ENCODE measurements at places on chromosomes 7 and 10.

- no peak for DNase-seq
Measured at GRCh38 chr7:114973147-114973546, 51.3 kb downstream of the MDFIC start.

DNA sequence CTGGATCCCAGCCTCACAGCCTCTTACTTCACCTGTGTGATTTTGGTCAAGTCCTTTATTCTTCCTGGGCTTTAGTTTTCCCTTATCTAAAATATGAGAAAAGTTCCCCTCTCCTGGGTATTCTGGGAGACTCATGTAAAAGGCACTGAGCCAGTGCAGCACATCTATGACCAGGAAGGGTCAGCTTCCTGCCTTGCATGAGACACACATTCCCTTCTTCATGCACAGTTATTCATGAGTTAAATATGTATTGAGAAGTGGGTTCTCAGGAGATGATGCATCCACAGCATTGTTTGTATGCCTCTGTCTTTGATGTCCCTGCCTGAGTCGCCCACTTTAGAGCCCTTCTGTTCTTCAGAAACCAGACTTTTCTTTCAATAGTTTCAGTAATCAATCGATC is 33.3 kb downstream of the EGFR start:
- DNase-seq: no peak

GRCh38 chr10:120788771-120789170 is 62.4 kb upstream of the WDR11 start:
- no peak for DNase-seq

DNA sequence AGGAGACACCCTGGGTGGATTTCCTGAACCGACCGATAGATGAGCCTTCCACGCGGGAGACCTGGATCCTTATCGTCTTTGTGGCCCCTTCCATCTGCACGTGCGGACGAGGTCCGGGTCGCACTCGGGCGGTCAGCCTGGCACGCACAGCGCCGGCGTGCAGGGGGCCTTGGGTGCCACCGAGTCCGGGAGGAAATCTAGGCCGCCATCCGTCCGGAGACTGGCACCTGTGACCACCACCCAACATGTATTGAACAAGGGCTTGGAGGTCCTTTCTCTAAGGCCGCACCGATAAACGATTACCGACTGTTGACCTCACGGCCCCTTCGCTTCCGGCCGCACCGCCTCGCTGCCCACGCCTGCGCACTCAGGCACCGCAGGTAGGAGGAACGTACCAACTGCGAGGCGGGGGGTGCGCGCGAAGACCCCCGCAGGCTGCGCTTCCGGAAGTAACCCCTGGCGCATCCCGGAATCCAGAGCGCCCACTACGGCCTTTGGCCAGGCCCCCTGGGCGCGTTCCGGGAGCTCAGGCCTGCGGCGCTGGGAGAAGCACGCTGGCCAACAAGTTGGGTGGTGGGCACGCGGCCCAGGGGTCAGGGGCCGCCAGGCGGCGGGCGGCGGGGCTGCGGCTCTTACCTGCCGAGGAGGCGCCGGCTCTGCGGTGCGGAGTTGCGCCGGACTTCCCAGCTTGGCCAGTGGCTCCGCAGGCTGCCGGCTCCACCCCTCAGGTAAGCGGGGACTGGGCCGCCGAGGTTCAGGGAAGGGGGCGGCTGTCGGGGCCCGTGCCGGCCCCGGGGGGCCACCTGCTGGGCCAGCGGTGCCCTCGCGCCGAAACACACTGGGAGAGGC is at the start of the genes ACTR3C and LRRC61:
TSS of gene ACTR3C (minus strand) at position 713 of the 849 bp plus-strand sequence. CDS start 28,249 bp downstream, outside the sequence.
TSS of gene LRRC61 (plus strand) at position 523 of the 849 bp plus-strand sequence. CDS start 13,507 bp downstream, outside the sequence.
- peak; percentile 22 for DNase-seq

DNA sequence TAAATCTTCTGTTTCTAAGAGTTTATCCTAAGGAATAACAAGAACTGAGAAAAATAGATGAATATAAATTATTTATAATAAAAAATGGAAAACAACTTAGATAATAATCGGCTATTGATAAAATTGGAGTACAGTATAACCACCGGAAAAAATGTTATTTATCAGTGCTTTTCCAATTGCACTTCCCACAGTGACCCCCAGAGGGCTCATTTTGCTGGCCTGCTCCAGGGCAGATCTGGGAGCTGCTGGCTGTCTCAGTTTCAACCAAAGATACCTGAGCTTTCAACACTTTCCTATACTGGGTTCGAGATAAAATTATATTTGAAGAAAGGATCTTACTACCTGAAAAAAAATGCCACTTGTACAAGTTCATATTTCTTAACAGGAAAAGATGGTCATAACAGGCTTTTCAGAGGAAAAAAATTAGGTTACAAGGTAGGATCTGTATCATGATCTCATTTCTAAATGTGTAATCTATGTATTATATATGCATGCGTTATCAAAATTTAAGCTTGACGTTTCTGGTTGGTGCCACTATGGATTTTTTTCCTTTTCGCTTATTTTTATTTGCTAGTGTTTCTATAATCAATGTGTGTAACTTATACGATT is 165.7 kb downstream of the NPSR1 start:
- DNase-seq: peak; percentile 67

DNA sequence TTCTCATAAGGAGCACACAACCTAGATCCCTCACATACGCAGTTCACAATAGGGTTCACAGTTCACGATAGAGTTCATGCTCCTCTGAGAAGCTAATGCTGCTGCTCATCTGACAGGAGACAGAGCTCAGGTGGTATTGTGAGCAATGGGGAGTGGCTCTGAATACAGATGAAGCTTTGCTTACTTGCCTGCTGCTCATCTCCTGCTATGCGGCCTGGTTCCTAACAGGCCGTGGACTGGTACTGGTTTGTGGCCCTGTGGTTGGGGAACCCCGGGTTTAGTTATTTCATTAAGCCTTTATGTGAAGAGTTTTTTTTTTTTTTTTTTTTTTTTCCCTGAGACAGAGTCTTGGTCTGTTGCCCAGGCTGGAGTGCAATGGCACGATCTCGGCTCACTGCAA is 19.4 kb downstream of the SLK start:
- no peak for DNase-seq

DNA sequence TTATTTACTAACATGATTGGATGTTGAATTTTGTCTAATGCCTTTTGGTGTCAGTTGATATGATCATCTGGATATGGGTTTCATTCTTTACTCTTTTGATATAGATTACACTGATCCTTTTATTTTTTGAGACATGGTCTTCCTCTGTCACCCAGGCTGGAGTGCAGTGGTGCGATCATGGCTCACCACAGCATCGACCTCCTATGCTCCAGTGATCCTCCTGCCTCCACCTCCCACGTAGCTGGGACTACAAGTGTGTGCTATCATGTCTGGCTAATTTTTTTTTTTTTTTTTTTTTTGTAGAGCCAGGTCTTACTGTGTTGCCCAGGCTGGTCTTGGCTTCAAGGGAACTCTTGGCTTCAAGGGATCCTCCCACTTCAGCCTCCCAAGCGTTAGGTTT is 27.1 kb downstream of the BMS1 start:
- DNase-seq: no peak

GRCh38 chr7:24725554-24726241 is 31.6 kb downstream of the GSDME start:
- DNase-seq: no peak

GRCh38 chr7:11527707-11528106 is 304.3 kb downstream of the THSD7A start:
- no peak for DNase-seq

DNA sequence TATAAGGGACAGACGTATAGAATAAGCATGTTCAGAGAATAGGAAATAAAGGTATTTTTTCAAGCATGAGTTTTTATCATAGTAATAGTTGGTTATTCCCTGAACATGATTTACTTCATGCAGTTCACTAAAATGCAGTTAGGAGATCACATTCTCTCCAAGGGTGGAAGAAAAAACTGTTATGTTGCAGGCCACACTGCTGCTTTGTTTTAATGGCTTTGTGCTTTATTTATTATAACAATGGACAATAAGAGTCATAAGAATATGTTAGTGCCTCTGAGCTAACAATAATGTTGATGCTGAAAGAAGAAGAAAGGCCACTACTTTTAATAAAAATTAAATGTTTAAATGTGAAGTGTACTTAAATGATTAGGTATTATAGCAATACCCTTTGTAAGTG is 78.5 kb upstream of the GATAD1 start:
- no peak for DNase-seq

GRCh38 chr10:118926903-118927302 is 102.6 kb upstream of the NANOS1 start:
- no peak for DNase-seq

DNA sequence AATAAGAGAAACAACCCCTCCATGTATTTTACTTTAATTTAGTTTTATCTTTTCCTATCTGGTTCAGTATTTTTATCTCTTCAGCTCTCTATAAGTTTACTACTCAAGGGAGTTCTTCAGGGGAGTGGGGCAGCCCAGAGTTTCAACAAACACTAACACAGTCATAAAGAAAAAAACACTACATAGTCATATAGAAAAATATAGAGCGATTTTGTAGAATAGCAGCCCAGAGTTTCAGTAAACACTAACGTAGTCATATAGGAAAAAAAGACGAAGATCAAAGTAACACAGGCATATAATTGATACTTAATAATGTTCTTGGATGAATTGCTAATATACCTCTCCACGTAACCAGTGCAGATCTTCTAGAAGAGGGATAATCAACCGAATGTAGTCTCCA is 54.7 kb downstream of the PON1 start:
- no peak for DNase-seq

GRCh38 chr10:62726142-62726541 is 78.4 kb upstream of the ADO start:
- DNase-seq: no peak

DNA sequence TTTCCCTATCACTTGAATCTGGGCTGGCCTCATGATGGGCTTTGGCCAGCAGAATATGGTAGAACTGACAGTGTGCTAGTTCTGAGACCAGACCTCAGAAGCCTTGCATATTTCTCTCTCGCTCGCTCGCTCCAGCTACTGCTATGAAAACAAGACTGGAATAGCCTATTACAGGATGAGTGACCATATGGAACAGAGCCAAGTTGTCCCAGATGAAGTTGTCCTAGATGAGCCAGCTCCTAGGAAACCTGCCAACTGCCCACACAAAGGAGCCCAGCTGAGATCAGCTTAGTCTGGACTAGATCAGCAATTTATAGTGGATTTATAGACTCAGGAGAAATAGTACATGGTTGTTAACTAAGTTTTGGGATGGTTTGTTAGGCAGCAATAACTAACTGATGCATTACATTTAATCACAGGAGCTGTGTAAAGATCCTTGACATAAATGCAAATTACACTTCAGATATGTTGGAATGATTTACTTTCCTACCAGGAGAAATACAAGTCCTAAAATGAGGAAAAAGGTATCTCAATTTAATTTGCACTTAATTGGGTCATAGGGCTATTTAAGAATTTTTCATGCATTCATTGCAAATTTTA is 6.8 kb upstream of the HECW1 start:
- no peak for DNase-seq

DNA sequence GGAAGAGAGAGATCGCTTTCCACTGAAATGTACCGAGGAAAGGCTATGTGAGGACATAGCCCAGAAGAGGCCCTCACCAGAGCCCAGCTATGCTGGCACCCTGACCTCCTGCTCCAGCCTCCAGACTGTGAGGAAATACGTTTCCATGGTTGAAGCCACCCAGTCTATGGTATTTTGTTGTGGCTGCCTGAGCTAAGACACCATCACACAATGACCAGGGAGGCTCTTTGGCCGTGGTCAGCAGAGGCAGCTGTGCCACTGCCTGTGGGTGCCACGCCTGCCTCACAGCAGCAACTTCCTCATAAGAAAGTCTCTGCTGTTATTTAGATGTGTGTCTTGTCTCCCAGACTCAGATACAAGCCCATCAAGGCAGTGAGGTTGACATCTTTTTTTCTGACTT is 182.7 kb upstream of the PLXNA4 start:
- DNase-seq: peak; percentile 60

- no peak for DNase-seq
Measured at GRCh38 chr10:77857272-77857671, 69.3 kb downstream of the DLG5 start.

DNA sequence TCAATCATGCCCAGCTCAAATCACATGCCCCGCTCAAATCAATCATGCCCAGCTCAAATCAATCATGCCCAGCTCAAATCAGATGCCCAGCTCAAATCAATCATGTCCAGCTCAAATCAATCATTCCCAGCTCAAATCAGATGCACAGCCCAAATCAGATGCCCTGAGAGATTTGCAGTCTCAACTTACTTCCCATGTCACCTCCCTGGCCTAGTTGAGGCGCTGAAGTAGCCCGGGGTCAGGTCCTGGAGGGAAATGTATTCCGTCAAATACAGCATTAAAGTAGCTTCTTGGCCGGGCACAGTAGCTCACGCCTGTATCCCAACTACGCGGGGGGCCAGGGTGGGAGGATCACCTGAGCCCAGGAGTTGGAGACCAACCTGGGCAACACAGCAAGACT is 15.7 kb upstream of the PRKAR1B start:
- no peak for DNase-seq

- DNase-seq: no peak
Measured at GRCh38 chr10:14583252-14583651, 191.4 kb downstream of the FAM107B start.

GRCh38 chr7:113120647-113121046 is 2.3 kb upstream of the SMIM30 start:
- no peak for DNase-seq

GRCh38 chr7:19560111-19560883 is 148.5 kb downstream of the POLR1F start:
- DNase-seq: no peak

DNA sequence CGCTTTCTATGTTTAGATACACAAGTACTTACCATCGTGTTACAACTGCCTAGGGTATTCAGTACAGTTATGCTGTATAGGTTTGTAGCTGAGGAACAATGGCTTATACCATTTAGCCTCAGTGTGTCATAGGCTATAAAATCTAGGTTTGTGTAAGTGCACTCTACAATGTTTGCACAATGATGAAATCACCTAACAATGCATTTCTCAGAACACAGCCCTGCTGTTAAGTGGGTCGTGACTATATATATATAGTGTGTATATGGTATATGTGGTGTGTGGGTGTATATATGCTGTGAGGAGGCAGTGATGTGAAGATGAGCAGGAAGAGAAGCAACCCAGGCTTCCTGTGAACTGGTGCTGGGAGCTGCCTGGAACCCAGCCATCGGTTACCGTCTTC is 65.6 kb upstream of the MKI67 start:
- no peak for DNase-seq

- DNase-seq: no peak
Measured at GRCh38 chr7:117137868-117138267, 184.6 kb downstream of the ST7 start.

DNA sequence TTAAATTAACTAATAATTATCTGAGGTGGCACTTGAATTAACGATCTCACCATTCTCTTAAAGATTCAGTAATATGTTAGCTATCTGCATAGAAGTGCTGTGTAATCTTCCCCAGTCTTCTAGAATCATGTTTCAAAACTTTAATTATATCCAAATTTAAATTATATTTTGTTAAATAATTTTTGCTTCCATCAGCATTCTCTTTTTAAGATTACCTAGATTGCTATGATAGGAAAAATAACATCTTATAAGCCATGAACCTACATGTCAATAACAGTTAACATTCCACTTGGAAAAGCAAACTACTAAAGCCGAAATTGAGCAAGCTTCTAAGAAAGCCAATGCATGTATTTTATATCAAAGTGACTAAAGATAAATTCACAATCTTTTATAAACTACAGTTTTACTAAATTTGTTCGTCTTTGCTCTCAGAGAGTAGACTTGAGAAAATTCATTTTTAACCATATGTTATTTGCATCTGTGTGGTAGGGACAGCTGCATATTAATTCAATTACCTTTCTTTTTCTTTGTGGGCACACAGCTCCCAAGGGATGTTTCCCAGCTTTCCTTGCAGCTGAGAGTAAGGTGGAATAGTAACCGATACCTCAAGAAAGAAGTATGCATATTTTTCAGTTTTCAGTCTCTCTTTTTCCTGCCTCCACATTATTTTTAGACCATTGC is 105.4 kb upstream of the ABCB5 start:
- DNase-seq: no peak

Data from suppressor macrophage (primary cell).